Psoas muscle (tissue), 8 donors: ENCODE measurements at places on chromosomes 1 and 21. TPM values are rescaled to one million over a fixed set of nuclear protein-coding genes. Genes with fewer than 3 reads are reported as not detected.
A peak's percentile ranks its signal among the peaks of the same experiment; 100 is the strongest.

- H3K4me1 ChIP-seq, result peaks cover 15% of the 10 kb centered on the region
- H3K27ac ChIP-seq, result peak overlapping the region; percentile 74
- peaks cover 5% of the 10 kb centered on the region for H3K36me3 ChIP-seq
- H3K27me3 ChIP-seq, result no peaks in the 10 kb centered on the region
- no peak for DNase-seq
Measured at GRCh38 chr1:178869119-178869697, 1.7 kb downstream of the ANGPTL1 start.

DNA sequence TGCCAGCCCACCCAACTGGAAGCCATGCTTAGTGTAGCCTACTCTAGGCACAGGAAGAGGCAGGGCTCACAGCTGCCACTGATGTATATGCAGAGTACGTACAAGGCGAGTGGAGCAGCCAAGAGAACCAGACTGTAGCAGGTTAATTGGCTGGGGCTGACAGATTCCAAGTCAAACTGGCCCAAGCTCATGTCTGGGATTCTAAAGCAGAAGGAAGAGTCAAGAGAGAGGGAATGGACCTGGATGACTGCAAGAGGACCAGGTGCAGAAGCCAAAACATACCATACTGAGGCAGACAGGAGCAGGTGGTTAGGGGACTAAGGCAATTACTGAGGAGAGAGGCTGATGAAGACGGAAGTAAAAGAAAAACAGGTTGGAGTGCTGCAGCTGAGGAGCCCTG lies 51.3 kb upstream of the LRRN2 start:
- H3K36me3 ChIP-seq, result no peaks in the 10 kb centered on the region
- no peaks in the 10 kb centered on the region for H3K27me3 ChIP-seq
- no peak for DNase-seq
- no peak overlapping the region for H3K4me3 ChIP-seq

- no peak for DNase-seq
- peak overlapping the region; percentile 46 for H3K27ac ChIP-seq
- peaks cover 54% of the 10 kb centered on the region for H3K4me1 ChIP-seq
- H3K27me3 ChIP-seq, result no peaks in the 10 kb centered on the region
Measured at GRCh38 chr1:33363470-33363861, 42.6 kb upstream of the A3GALT2 start.

- peak within 1 kb of the TSS; percentile 40 for H3K4me3 ChIP-seq
- DNase-seq, result no peak
- no peaks in the 10 kb centered on the region for H3K27me3 ChIP-seq
Measured at GRCh38 chr1:173603056-173603591, at the start of gene SLC9C2. Gene SLC9C2 (minus strand): TSS chr1:173603072. CDS start chr1:173601776, 1,296 bp downstream.

GRCh38 chr1:227785094-227785804 lies 30.2 kb upstream of the PRSS38 start:
- DNase-seq, result no peak
- no peak overlapping the region for H3K4me3 ChIP-seq
- no peaks in the 10 kb centered on the region for H3K27me3 ChIP-seq
- H3K4me1 ChIP-seq, result peaks cover 18% of the 10 kb centered on the region
- no peaks in the 10 kb centered on the region for H3K36me3 ChIP-seq

DNA sequence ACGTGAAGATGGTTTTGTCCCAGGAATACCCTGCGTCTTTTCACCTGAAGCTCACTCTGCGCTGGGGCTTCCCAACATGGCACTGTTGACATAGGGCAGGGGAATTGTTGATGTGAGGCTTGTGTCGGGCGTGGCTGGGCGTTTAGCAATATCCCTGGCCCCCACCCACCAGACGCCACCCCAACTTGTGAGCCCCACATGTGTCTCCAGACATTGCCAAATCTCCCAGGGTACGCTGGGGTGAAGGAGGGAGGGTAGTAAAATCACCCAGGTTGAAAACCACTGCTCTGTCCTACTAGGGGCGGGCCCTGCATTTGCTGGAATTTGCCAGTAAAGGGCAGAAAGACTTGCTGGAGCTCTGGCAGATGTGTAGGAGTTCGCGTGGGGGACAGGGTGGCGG lies 36.0 kb downstream of the SPSB1 start:
- peaks cover 15% of the 10 kb centered on the region for H3K4me1 ChIP-seq
- no peaks in the 10 kb centered on the region for H3K27me3 ChIP-seq
- DNase-seq, result no peak
- H3K4me3 ChIP-seq, result no peak overlapping the region
- H3K36me3 ChIP-seq, result no peaks in the 10 kb centered on the region
- no peak overlapping the region for H3K27ac ChIP-seq

DNA sequence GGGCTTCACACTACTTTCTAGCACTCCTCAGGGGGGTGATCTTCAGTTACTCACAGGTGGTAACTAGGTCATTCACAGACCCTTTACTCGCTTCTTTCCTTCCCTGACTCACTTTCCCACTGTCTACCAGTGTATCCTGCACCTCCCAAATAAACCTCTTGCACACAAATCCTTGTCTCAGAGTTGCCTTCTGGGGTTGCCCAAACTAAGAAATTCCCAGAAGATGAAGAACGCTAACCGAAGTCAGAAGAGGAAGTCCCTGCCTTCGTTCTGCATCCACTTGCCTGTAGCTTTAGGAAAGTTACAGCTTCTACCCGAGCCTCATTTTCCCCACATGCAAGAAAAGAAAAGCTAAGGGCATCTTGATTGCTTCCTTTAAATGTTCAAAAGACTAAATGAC lies 11.9 kb upstream of the PADI4 start:
- no peaks in the 10 kb centered on the region for H3K4me1 ChIP-seq
- no peak for DNase-seq
- no peaks in the 10 kb centered on the region for H3K36me3 ChIP-seq

GRCh38 chr21:18986197-18986596 lies 582.6 kb upstream of the TMPRSS15 start:
- no peaks in the 10 kb centered on the region for H3K36me3 ChIP-seq
- H3K27ac ChIP-seq, result no peak overlapping the region
- H3K4me1 ChIP-seq, result no peaks in the 10 kb centered on the region
- DNase-seq, result no peak
- no peak overlapping the region for H3K4me3 ChIP-seq
- H3K27me3 ChIP-seq, result no peaks in the 10 kb centered on the region

- H3K36me3 ChIP-seq, result no peaks in the 10 kb centered on the region
- no peak overlapping the region for H3K4me3 ChIP-seq
- H3K4me1 ChIP-seq, result no peaks in the 10 kb centered on the region
- H3K27ac ChIP-seq, result no peak overlapping the region
- DNase-seq, result no peak
Measured at GRCh38 chr1:162740755-162741154, 49.7 kb upstream of the HSD17B7 start.

DNA sequence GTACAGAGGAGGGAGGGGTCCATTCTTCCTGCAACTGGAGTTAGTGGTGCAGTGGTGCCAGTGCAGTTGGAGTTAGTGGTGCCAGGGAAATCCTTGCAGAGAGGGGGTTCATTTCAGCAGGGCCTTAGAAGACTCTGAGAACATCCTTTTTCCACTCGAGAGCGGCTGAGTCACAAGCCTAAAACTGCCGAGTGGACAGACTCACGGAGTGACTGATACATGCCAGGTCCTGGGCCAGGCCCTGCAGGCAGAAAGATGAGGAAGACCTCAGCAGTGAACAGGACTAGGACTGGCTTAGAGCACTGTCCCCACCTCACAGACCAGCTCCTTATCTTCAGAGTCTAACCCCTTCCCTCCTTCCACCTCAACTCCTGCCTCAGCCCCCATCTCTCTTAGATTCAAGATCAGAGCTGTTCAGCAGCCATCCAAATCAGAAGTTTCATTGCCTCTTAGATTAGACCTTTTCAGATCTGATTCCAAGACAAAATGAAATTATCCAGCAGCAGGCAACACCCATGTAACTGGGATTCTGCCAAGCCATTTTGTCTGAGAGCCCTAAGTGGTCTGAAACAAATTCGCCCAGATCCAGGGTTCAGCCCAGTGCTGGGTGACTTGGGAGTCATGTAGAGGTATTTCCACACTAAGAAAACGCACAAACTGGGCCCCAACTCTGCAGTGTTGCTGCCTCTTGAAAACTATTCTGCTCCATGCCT lies 12.7 kb upstream of the IKBKE start:
- no peak overlapping the region for H3K27ac ChIP-seq
- H3K36me3 ChIP-seq, result peaks cover 13% of the 10 kb centered on the region
- no peak for DNase-seq
- no peak overlapping the region for H3K4me3 ChIP-seq

The NUDT4B gene
- not detected for total RNA-seq

The LCE1F gene
- not detected for total RNA-seq

The VHLL gene
- not detected for total RNA-seq
